ENCODE measurements at places on chromosomes 16 and 17.

- DNase-seq: no peak
These were observed 70.7 kb downstream of the CLEC16A start for GRCh38 chr16:11015076-11015475.

DNA sequence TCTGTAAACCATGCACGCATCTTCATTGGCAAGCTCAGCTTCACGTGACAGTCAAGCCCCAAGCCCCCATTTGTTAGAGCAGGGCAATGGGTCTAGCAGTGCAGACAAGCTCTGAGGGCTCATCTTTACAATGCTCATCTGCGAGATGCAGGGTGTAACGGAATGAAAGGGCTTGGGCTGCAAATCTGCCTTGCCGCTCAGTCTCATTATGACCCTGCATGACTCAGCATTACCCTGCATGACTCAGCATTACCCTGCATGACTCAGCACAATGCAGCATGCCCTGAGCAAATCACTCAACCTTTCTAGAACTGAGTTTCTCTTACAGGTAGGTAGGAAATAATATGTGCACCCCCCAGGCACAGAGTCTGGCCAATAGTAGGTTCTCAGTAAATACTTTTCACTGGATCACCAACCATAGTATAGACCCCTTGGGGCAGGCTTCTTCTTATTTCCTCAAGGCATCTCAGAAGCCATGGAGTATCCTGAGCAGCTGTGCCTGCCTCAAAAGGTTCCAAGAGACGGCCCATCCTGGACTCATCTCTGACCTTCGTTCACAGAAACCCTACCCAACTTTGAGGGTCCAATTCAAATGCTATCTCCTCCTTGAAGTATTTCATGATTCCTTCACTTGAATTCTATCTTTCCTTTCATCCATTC is 391.3 kb upstream of the CDH5 start:
- peak; percentile 3 for DNase-seq

GRCh38 chr16:15483857-15484256 is 49.5 kb downstream of the BMERB1 start:
- no peak for DNase-seq

- DNase-seq: no peak
These were observed 50.7 kb upstream of the TNRC6C start for GRCh38 chr17:77907497-77908461.

DNA sequence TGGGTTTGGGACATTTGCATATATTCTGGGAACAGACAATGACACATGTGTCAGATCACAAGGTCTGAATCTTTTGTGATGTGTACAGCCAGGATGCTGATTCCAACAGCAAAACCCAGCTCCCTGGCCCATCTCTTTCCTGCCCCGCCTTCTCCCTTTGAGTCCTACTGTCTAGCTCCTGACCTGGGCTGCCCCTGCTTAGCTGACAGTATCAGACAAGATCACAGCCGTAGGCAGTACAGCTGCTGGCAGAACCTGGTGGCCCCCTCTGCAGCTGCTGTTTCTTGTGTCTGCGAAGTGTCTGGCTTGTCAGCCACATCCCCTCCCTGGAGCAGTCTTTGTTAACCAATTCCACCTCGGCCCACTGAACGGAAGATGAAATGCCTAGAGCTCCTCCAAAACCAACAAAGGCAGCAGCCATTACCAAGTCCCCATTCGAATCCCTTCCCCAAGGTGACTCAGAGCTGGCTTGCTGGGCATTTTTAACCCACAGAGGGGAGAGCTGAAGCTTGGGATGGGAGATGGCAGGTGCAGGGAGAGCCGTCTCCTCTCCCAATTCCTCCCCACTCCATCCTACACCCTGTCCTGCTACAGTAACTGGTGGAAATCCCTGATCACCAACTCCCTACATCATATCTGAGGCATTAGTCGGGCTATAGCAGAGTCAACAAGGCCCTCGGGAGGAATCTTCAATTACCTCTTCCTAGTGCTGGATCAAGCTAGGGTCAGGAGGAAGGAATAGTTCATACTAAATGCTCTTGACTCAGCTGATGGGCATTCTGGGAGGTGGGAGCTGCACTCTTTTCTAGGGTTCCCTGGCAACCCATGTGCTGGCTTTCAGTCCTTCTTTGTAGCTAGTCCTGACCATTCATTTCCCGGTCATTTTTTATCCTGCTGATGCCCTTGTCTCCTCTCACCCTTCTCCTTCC is 5.8 kb downstream of the PIPOX start:
- no peak for DNase-seq

GRCh38 chr17:31594416-31594815 is 202.9 kb downstream of the RAB11FIP4 start:
- no peak for DNase-seq

DNA sequence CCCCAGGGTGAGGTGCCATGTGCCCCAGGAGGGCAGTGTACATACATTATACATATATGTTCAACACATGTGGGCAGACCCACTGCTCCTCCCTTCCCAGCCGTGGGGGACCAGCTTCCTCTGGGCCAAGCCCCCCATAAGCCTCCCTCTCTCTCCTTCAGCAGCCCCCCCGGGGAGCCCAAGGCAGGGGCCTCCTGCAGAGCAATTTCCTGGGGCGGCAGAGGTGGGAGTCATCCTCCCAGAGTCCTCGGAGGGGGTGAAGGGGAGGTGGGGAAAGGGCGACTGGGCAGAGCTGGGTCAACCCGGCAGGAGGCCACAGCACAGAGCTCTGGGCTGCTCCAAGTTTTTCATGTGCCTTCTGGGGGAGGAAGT is 235.1 kb downstream of the ZNF423 start:
- no peak for DNase-seq

DNA sequence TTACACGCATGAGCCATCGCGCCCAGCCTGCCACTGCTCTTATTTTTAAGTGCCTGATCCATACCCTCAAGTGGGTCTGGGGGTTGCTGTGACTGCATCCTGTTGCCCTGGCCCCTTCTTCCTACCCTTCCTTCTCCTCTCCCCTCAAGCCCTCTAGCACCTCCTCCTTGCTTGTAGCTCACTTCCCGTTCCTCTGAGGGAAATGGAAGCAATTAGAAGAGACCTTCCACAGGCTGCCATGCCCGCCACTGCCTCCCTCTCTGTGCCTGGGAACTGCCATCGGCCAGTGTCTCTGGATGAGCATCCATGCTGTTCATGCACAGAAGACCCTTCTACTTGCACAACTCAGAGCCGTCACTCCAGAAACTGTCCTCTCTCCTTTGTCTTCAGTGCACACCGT is 10.6 kb upstream of the TFAP4 start:
- DNase-seq: no peak

DNA sequence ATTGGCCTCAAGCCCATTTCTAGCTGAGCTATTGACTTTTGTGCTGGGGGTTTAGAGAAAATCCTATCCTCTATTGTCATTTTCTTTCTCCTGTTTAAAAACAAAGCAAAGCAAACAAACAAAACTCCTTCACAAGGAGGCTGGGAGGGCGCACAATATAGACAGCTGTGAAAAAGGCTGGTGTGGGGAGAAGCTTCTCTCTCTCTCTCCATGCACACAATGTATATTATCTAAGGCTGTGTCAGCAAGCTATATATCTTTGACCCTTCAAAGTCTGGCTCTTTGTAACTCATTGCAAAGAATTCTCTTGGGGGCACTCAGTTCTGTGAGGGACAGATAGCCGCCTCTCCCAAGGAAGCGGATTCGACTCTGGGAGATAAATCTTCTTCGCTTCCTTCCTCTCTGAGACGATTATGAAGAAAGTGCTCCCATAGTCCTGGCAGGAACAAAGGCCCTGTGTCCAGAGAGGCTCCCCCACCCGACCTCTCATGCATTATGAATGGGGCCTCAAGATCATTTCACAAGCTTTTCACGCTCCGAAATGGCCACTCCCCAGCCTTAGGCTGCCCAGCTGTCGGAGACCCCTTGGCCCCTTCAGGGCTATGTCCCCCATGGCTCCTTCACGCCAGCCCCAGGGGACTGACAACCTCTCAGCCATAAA is 33.2 kb upstream of the MEAK7 start:
- DNase-seq: peak; percentile 8

- DNase-seq: no peak
These were observed 28.8 kb downstream of the PRKCA start for GRCh38 chr17:66331038-66331816.

DNA sequence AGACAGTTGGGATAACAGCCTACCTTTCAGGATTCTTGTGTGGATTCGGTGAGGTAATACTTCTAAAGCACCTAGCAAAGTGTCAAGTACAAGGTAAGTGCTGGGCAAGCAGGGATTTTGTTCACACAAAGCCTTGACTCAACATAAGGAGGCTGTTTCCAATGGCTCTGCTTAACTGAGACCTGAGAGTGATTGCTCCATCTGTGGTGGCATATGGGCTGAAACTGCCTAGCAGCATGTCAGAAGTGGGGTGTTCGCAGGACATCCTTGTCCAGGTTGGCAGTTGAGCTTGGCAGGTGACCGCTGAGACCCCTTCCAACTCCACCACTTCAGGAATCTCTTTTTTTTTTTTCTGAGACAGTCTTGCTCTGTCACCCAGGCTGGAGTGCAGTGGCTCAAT is 19.8 kb downstream of the IL4R start:
- no peak for DNase-seq

DNA sequence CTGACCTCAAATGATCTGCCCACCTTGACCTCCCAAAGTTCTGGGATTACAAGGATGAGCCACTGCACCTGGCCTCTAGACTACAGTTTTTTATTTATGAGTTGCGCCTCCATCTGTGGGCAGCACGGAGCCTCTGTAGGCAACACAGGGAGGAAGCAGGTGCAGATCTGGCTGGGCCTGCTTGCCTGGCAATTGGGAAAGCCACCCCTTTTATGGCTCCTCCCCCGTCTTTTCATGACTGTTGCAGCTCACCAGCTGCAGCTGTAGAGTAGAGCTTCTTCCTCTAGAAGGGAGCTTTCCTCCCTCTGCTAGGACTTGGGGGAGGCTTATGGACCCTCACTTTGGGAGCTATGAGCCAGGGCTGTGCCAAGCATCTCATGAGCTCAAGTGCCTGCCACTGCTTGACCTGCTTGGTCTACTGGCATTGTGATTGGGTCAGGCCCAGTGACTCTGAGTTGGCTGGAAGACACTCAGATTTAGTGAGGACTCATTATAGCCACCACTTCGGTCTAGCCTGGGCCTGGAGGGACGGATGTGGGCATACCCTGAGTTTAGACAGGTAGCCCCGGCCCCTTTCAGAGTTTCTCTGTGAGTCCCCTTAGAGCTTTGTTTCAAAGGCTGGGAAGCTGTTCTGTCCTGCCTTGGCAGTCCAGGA is 6.9 kb upstream of the SLC7A6 start:
- DNase-seq: no peak

GRCh38 chr17:81871387-81872230 is 472 bp upstream of the ARHGDIA start:
- DNase-seq: peak; percentile 87

DNA sequence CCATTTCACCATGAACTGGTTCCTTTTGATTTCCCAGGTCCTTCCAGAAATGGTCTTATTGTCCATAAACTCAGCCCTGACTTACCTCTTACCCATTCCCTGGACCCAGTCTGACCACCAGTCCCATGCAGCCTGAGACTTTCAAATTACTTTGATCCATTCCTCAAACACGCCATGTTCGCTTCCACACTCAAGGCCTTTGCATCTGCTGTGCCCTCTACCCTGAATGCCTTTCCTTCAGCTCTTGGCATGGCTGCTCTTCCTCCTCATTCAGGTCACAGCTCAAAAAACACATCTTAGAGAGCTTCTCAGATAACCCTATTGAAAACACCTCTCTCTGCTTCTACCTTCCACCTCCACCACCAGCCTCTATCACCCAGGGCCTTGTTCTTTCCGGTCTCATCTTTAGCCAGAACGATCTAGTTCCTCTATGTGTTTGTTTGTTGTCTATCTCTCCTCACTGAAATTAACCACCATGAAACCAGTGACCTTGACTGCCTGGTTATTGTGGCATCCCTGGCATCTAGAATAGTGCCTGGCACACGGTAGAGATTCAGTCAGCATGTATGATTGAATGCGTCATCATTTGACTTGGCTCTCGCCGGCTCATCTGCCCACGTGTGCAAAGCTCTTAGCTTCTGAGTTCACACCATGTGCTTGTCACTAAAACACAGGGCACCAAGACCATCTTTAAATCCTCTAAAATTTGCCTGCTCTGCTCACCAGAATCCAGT is 12.8 kb downstream of the CRYM start:
- DNase-seq: no peak

- no peak for DNase-seq
These were observed 23.1 kb upstream of the DOC2B start for GRCh38 chr17:204427-205147.

DNA sequence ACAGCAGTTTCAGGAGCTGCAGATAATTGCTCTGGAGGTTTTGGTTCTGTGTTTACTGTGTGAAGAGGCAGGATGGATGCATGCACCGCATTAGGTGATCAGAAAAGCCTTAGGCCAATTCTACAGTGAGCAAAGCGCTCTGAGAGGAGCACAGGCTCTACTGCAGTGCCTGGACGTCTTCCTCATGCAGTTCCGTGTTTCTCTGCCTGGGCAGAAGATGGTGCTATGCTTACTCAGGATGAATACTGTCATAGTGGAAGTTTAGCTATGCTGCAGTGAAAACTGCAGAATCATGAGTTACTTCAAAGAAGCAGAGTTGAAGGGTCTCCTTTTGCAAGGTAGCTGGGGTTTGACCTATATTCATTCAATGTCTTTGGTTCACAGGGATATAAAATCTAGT is 1012.4 kb downstream of the KCNJ18 start:
- DNase-seq: no peak

GRCh38 chr17:4368341-4368740 is 1.9 kb upstream of the UBE2G1 start:
- DNase-seq: no peak

DNA sequence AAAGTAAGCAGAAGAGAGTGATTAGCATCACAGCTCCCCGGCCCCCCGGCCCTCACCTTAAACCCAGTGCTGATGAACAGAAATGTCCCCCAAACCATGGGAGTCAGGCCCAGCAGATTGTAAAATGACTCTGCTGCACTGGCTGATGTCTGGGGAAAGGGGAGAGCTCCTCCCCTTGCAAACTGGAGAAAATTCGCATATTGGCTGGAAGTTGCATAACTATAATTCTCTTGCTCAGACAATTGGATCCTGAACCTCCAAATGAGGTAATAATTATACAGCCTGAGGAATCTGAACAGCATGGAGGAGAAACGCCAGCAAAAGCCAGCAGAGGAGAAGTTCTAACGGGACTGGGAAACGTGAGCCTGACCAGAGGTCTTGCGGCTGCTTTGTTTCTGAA is 109.7 kb downstream of the C16orf95 start:
- no peak for DNase-seq

DNA sequence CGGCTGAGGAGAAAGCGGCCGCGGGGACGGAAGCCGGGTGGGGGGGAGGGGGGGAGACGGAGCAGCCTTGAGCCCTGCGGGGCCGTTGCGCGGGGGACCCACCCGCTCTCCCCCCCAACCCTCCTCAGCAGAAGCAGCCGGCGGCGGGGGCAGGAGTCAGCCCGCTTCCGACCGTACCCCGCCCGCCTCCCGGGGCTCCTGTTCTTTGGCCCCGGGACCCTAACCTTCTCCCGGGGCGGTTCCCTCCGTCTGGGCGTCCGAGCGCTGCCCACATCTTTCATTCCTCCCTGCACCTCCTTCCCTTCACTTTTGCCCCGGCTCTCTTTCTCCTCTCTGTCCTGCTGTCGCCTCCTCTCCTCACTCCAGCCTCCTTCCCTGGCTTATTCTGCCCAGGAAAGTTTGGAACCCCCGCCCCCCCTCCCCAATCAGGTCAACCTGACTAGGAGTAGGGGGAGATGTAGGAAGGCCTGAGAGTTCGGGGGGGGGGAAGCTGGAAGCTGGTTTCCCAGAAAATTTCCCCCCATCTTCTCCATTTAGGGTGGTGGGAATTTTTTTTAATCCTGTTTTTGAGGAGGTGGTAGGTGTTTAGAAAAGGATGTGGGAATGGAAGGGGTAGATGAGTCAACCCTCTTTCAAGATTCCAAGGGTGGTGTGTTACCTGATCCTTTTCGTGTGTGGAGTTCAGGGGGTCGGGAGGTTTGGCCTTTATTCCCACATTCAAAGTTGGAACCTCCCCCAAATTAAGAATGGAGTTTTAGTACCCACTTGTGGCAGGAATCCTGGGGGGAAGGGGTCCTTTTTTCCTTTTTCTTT is 427 bp upstream of the NLK start:
- DNase-seq: no peak

Data from hematopoietic multipotent progenitor cell treated with erythropoietin and hydrocortisone succinate and interleukin-3 and kit ligand, for 8 days (in vitro differentiated cells).